Suppressor macrophage treated with lipopolysaccharide for 1 hour (primary cell): ENCODE measurements at places on chromosomes 2 and 18.

DNA sequence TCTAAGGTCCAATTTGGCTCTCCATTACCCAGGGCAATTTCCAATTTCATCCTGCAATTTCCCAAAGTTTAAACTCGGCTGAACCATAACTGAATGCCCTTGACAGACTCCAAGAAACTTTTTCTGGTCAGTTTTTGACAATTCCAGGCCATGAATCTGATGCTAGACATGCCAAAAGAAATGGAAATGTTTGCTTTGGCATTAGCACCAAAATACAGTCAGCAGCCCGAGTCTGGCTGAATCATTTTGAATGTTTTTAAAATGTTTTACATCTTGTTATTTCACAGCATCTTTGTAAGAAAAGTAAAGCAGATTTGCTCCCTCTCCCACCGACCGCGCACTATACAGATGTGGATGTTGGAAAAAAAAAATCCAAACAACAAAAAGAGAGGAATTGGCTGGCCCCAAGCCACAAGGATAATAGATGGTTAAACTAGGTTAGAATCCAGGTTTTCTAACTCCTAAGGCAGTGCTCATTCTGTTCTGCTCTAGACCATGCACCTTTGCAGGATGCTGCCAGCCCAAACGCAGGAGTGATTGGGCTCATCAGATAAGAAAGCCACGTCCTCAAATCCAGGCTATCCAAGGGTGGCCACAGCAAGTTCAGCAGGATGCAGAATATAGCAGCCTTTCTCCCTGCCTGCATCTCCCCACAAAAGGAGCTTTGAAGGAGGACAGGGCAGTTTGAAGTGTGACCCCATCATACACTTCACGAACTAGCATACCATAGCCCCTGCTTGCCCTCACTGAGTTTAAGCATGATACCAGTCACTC lies 167.5 kb downstream of the ALK start:
- DNase-seq: no peak

DNA sequence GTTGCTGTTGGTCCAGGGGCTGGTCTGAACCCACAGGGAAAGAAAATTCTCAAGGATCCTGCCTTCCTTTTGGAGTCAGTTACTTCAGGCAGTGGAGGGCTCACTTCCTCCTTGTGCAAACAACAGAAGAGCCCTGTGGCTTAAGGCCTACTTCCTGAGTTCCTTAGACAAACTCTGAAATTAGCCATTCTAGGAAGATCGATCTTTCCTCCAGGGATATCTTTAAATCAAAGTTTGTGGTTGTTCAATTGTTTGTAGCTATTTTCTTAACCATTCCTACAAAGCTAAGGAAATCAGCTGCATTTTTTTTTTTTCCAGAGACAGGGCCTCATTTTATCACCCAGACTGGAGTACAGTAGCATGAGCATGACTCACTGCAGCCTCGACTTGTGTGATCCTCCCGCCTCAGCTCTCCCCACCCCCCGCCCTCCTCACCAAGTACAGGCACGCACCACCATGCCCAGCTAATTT lies 156.0 kb downstream of the TANC1 start:
- DNase-seq: peak; percentile 69

GRCh38 chr2:177710889-177711288 lies 318.3 kb downstream of the AGPS start:
- DNase-seq: no peak

DNA sequence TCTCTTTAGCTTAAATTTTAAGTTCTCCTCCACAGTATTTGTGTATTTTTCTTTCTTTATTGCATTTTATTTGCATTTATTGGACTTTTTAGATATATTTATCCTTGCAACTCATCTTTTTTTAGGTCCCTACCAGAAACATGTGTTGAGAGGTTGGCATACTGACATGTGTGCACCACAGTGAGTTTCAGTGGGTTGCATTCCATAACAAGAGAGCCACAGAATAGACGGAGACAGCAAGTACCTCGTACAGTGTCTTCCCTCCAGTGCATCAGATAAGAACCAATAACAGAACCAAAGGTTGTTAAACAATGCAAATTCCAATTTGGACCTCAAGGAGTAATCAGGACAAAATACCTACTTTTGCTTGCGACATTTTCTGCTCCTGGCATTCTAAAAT lies 111.9 kb downstream of the DNAH7 start:
- no peak for DNase-seq

DNA sequence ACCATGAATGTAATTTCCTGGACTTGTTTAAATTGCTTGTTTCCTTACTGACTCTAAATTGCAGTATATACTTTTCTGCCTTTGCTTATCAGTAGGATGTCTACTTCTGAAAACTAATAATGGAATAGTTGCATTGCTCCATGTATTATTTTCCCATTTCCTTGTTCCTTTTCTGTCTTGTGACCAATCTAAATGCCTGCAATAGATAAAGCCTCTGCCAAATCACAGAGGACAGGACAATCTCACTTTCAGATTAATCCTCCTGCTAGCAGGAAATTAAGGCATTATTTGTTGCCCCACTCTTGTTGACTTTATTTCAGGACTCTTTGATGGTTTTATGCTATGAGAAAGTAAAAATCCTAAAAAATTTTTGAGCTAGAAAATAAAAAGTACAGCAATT lies 4.7 kb upstream of the ESCO1 start:
- no peak for DNase-seq

GRCh38 chr2:102021779-102022178 lies 30.0 kb downstream of the IL1R2 start:
- DNase-seq: no peak

DNA sequence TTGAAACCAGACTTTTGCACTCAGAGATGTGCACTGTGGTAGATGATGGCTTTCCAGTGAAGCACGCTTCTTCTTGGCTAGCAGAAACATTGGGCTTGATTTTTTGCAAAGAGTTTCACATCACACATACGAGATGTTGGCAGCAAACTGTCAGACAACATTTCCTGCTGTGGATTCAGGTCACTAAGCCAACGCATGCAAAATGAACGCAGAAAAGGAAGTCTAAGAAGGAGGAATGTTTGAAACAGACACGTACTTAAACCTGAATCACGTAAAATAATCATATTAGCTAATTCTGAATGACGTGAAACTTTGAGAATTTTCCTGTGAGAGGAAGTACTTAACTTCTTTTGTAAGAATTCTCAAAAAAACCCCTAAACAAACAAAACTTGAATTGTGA lies 88.1 kb downstream of the EPB41L3 start:
- peak; percentile 96 for DNase-seq

- no peak for DNase-seq
Observed at GRCh38 chr2:37737507-37737906, 66.1 kb upstream of the CDC42EP3 start.

- DNase-seq: peak; percentile 76
Observed at GRCh38 chr2:66432801-66433694, 1.9 kb upstream of the MEIS1 start.

GRCh38 chr2:69535817-69536241 lies 98.6 kb upstream of the NFU1 start:
- peak; percentile 29 for DNase-seq

GRCh38 chr2:8319219-8319618 lies 362.6 kb upstream of the ID2 start:
- no peak for DNase-seq

GRCh38 chr2:12048550-12048949 lies 302.1 kb downstream of the LPIN1 start:
- peak; percentile 7 for DNase-seq

GRCh38 chr18:40469851-40470250 lies 1485.2 kb upstream of the PIK3C3 start:
- DNase-seq: no peak

DNA sequence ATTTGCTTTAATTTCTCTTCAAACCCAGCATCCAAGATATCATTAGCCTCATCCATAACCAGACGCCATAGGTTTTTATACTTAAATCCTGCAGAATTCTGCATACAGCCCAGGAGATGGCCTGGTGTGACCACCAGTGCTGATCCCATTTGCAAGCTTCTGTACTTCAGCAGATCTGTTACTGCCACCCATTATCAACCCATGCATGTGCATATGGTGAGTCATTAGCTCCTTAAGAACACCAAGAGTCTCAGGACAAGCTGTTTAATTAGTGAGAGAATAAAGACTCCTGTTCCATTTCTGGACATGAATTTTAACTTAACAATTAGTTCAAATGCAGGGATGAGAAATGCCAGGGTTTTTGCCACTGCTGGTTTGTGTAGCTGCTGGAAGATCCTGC lies 110.7 kb upstream of the TANK start:
- DNase-seq: no peak

- no peak for DNase-seq
Observed at GRCh38 chr18:70415823-70416488, 127.1 kb downstream of the SOCS6 start.

DNA sequence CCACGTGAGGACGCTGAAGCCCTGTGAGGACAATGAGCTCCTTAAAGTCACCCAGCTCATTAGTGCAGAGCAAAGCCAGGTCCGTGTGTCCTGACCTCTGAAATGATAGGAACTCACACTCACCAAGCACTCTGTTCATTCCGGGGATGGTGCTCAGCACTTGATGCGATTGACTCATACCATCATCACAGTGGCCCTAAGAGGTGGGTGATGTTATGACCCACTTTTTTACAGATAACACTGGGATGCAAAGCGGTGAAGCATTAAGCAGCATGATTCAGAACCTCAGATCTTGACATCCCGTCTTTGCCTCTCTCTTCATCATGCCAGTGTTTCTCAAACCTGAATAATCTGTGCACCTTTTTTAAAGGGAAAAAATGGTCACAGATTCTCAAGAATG lies 234.8 kb downstream of the ALPK2 start:
- no peak for DNase-seq

DNA sequence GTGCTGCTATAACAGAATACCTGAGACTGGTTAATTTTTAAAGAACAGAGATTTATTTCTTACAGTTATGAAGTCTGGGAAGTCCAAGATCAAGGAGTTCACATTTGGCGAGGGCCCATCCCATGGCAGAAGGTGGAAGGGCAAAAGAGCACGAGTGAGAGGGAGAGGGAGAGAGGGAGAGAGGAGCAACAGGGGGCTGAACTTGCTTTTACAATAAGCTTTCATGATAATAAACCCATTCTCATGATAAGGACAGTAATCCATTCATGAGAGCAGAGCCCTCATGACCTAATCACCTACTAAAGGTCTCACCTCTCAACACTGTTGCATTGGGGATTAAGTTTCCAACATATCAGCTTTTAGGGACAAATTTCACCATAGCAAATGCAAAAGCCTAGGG lies 45.3 kb downstream of the DSC3 start:
- no peak for DNase-seq

GRCh38 chr2:238013806-238014205 lies 47.0 kb downstream of the UBE2F start:
- no peak for DNase-seq

DNA sequence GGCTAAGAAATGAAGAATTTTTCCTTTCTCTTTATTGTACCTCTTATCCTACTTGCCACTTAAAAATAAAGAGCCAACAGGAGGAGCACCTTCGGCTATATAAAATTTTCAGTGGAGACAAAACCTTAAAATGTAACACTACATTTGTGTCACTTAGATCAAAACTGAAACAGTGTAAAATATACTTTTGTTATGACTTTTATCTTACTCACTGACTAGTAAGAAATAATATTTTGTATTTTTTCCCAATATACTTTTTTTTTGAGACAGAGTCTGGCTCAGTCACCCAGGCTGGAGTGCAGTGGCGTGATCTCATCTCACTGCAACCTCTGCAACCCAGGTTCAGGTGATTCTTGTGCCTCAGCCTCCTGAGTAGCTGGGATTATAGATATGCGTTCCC lies 28.3 kb downstream of the KCNJ13 start:
- no peak for DNase-seq

- no peak for DNase-seq
Observed at GRCh38 chr18:49520661-49521145, 33.7 kb upstream of the C18orf32 start.

DNA sequence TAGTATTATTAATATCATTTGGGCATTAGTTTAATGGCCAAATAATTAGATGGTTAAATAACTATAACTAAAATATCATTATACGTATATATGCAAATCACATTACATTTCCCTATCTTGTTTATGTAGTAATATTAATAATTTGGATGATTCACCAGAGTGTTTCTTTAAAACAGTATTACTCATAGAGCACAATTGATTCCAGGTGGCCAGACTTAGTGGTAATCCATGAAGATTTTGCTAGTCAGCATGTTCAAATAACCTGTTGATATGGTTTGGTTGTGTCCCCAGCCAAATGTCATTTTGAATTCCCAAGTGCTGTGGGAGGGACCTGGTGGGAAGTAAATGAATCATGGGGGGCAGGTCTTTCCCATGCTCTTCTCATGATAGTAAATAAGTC lies 782.3 kb downstream of the LRP1B start:
- DNase-seq: no peak

- peak; percentile 44 for DNase-seq
Observed at GRCh38 chr18:77528872-77529271, 279.2 kb downstream of the GALR1 start.

GRCh38 chr2:232568161-232568560 lies 17.7 kb downstream of the EIF4E2 start:
- DNase-seq: peak; percentile 82

DNA sequence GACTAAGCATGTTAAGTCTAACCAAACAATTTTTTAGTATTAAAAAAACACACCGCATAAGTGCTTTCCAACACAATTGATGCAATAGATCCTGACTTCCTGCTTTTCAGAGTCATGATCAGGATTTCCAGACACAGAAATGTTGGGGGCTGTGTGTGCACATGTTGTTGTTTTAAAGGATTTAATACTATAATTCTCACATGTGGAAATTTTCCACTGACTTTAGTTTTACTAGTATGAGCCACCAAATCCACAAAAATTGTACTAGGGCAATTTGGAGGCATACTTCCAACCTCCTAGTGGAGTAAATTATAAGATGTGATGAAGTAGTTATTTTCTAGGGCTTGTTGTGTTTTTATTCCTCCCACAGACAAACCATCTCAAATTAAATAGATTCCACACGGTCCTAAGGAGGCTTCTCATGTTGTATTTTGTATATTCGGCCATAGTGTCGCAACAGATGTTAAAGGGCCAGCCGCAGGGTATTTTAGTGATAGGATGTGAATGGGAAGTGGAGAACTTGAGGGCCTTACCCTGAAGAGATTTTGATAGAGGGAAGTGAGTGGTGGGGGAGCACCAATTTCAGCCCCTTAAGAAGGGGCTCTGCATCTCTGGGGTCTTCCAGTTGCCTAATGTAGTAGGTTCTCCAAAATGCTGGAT lies 108.9 kb upstream of the KLF7 start:
- peak; percentile 61 for DNase-seq

DNA sequence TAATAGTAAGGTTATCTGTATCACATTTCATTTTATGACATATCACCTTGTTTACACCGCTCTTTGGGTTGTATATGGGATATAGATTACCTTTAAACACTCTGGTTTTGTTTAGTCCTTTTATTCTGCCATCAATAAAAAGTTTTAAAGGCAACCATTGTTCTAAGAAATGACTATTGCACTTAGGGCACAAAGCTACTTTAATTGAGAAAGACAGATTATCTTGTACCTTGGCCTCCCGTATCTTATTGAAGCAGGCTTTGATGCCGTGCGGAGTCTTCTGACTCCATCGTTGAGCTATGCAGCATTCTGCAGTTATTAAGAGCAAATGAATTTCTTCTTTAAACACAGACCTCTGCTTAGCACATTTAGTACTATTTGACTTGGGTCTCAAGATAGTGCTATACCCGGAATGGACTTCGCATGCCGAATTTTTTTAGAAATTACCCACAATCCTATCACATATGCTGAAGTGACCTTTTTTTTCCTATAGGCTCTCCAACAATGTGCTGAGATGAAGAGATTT lies 16.7 kb downstream of the PKDCC start:
- no peak for DNase-seq

GRCh38 chr2:2180446-2180845 lies 150.6 kb downstream of the MYT1L start:
- no peak for DNase-seq
